Activated CD8-positive, alpha-beta memory T cell treated with anti-CD3 and anti-CD28 coated beads, Interleukin-2, amount 10 ng/mL, durations not matched to agents 7 days and 5 days (primary cell): ENCODE measurements at places on chromosomes 7 and 10. TPM values are rescaled to one million over a fixed set of nuclear protein-coding genes. Genes with fewer than 3 reads are reported as not detected.

ITIH5 gene
- not detected for total RNA-seq

AHR gene
- total RNA-seq = 46.3 TPM

DNA sequence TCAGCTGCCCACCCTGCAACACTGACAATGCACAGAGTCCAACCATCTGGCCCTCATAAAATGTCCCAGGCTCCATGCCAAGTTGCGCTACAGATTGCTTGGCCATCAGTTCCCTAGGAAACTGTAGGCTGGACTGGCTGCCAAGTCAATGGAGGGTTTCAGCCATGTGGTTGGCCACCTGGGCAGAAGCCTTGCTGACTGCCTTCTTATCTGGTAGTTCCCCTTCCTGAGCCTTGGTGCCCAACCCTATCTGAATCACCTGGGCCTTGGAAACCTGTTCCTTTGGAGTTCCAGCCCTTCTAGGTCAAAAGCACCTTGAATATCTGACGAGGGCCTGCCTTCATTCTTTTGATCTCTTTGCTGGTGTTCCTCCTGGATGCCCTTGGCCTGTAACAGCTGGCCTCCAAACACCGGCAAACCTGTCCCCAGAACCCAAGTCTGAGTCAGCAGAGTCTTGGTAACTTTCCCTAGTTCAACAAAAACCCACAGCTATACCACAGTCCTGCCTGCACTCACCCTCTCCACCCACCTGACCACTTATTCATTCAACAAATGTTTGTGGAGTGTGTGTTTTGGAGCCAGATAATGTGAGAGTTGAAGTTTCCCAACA, 37.4 kb upstream of the KDM7A start:
- peak overlapping the region; percentile 57 for H3K27ac ChIP-seq
- DNase-seq = peak; percentile 71
- H3K36me3 ChIP-seq = peaks cover 19% of the 10 kb centered on the region
- H3K4me3 ChIP-seq = no peak overlapping the region
- no peaks in the 10 kb centered on the region for H3K27me3 ChIP-seq
- peaks cover 61% of the 10 kb centered on the region for H3K4me1 ChIP-seq

DNA sequence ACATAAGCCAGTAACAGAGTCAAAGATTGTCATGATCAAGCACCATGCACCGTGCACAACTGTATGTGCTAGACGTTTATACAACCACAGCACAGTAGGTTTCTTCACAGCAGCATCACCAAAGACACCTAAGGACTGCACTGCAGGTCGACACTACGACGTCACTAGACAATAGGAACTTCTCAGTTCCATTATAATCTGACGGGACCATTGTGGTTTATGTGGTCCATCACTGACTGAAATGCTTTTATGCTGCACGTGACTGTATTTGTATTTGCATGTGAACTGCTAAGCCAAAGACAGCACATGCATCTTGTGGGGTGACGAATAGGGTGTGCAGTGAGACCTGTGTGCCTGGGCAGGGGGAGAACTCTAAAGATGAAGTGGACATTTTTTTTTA, 164.9 kb downstream of the PARD3 start:
- no peak overlapping the region for H3K27ac ChIP-seq
- peaks cover 3% of the 10 kb centered on the region for H3K27me3 ChIP-seq
- no peak overlapping the region for H3K4me3 ChIP-seq
- no peaks in the 10 kb centered on the region for H3K4me1 ChIP-seq
- no peaks in the 10 kb centered on the region for H3K36me3 ChIP-seq

DNA sequence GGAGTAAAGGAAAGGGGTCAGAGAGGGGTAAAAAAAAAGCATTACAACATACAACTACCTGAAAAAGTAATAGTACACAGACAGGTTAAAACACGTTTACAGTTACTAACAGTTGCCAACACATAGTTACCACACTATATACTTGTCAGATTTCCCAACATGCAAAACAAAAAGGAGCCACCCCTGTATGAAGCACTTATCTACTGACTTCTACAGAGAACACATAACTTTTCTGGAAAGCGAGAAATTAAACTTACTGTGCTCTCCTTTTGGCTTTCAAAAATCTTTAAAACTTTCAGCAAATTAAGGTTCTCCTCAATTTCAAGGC, 2.1 kb downstream of the ABI1 start:
- peaks cover 6% of the 10 kb centered on the region for H3K27me3 ChIP-seq
- peaks cover 46% of the 10 kb centered on the region for H3K4me1 ChIP-seq
- no peak for DNase-seq
- H3K36me3 ChIP-seq = peaks cover 12% of the 10 kb centered on the region
- H3K27ac ChIP-seq = peak overlapping the region; percentile 99

- H3K27ac ChIP-seq = no peak overlapping the region
- no peaks in the 10 kb centered on the region for H3K36me3 ChIP-seq
- H3K4me3 ChIP-seq = no peak overlapping the region
- no peak for DNase-seq
Measured at GRCh38 chr10:21196822-21197395, 299.8 kb upstream of the NEBL start.

- H3K36me3 ChIP-seq = no peaks in the 10 kb centered on the region
- H3K4me1 ChIP-seq = no peaks in the 10 kb centered on the region
- DNase-seq = no peak
- no peak overlapping the region for H3K27ac ChIP-seq
Measured at GRCh38 chr7:7911369-7912123, 57.0 kb upstream of the GLCCI1 start.

DNA sequence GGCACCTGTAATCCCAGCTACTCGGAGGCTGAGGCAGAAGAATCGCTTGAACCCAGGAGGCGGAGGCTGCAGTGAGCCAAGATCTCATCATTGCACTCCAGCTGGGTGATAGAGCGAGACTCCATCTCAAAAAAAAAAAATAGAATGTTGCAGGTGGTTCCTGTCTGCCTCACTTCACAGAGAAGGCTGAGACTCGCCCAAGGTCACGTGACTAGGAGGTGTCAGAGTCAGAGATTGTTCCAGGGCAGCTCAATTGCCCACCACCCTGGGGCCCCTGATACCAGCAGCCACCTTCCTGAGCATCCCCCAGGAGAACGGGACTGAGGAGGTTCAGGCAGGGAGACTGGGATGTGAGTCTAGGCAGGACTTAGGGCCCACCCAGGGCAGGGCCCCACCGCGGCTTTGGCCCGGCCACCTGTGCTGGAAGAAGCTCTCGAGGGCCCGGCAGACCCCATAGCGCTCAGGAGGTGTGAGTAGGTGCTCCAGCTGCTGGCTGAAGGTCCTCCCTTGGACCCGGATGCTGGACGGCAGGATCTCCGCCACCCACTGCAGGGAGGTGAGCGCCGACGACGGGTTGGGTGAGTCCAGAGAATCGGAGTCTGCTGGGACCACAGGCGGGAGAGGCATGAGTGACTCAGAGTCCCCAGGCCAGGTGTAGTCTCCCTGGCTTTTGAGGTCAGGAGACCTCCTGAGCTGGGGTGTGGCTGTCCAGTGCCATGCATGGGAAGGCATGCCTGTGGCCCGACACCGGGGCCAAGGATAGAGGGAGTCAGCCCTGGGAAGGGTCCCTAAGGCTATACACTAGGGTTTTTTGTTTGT, 30.9 kb downstream of the GRID2IP start:
- peaks cover 7% of the 10 kb centered on the region for H3K4me1 ChIP-seq
- H3K4me3 ChIP-seq = no peak overlapping the region
- H3K27me3 ChIP-seq = peaks cover 5% of the 10 kb centered on the region
- H3K36me3 ChIP-seq = no peaks in the 10 kb centered on the region

DNA sequence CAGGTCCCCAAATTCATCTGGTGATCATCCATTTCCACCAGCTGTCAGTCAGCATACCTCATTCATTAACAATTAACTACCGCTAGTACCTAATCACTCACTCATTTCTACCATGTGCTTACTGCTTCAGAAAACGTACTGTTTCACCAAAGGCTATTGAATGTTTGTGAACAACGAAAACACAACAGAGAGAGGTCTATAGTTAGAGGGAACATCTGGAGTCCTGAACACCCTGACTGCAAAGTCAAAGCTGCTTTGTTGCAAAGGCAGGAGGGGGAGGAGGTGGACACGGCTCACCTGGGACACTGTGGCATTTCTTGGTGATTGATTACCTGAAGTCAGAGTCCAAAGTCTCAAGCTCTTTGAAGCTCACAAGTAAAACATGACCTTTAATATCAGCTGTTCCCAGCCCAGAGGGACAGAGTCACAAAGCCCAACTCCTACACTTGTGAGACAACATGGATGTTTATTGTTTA, 342.3 kb upstream of the ADARB2 start:
- H3K27ac ChIP-seq = no peak overlapping the region
- H3K27me3 ChIP-seq = no peaks in the 10 kb centered on the region
- DNase-seq = no peak
- no peaks in the 10 kb centered on the region for H3K36me3 ChIP-seq
- H3K4me3 ChIP-seq = no peak overlapping the region

DNA sequence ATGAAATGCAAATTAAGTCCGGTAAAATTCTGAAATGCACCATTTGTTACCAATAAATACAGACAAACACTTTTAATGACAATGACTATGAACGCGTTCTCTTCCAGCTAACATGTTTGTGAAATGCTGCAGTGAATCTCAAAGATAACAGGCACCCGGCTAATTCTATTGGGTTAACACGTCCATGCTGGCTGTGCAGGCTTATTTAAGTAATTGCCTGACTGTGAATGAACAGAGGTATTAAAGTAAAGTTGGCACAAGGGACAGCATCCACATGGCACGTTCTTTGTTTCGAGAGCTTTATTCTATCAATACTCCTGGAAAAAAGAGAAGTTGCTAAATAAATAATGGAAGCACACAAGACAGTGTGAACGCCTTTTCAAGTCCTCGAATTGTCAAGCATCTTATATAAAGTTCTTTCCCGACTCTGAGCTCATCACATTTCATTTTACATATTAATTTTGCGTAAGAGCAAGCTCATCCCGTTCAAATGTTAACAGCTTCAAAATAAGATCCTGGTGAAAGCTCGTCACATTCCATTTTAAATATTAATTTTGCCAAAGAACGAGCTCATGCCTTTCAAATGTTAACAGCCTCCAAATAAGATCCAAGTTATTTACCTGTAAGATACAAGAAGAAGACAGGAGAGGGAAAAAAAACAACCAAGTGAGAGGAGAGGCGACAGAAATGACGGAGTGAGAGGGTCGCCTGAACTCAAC, 111.3 kb upstream of the RHEB start:
- no peak for DNase-seq
- H3K36me3 ChIP-seq = peaks cover 5% of the 10 kb centered on the region
- H3K27ac ChIP-seq = peak overlapping the region; percentile 67
- H3K4me3 ChIP-seq = peak overlapping the region; percentile 83

DNA sequence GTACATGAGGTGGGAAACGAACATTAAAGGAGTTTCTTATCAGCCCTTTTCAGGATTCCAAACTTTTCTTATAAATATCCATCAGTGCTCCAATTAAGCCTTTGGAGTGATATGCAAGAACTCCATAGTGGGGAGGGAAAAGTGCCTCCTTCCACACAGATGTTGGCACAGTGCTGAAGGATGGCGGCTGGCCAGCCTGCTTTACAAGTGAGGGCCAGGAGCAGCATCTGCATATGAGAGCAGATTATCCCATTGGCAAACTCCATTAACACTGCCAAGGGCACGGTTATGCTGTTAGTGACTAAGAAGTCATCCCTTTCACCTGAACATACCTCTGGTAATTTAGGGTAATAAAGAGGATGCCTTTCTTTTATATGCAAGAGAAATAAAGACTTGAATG, 543.1 kb downstream of the CNTNAP2 start:
- H3K4me3 ChIP-seq = no peak overlapping the region
- H3K27me3 ChIP-seq = no peaks in the 10 kb centered on the region
- DNase-seq = no peak
